ENCODE measurements at places on chromosomes 13 and 19. TPM values are rescaled to one million over a fixed set of nuclear protein-coding genes. Genes with fewer than 3 reads are reported as not detected.

DNA sequence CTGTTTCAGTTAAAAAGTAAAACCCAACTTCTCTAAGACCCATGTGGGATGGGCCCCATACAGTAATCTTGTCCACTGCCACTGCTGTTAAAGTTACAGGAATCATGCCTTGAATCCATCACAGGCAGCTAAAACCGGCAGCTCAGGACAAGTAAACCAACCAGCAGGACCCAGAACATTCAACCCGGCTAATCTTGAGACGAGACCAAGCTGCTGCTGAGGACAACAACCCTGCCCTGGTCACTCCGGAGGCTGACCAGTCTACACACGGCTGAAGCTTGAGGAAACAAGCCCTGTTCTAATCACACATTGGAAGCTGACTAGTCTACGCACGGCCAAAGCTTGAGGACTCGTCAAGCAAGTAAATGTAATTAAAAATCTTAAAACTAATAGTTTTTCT, 105.2 kb upstream of the ZNF492 start:
- no peak overlapping the region for H3K4me3 ChIP-seq
- H3K4me1 ChIP-seq = no peaks in the 10 kb centered on the region
- no peaks in the 10 kb centered on the region for H3K36me3 ChIP-seq

DNA sequence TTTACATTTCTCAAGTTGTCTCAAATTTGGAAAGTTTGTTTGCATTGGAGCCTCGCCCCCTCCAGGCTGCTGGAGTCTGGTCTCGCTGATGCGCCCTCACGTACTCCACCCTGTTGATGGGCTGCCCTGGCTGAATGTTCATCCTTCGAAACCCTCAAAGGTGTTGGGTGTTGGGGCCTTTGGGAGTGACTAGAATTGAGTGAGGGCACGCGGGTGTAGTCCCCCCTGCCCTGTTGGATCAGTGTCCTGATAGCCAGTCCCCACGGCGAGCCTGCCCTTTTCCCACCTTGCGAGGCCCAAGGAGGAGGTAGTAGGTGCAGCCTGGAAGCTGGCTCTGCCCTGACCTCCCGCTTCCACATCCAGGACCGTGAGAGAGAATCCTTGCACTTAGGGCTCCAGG, 14.8 kb downstream of the TFDP1 start:
- H3K4me3 ChIP-seq = no peak overlapping the region
- H3K27ac ChIP-seq = no peak overlapping the region
- no peak for DNase-seq
- no peaks in the 10 kb centered on the region for H3K27me3 ChIP-seq
- H3K4me1 ChIP-seq = no peaks in the 10 kb centered on the region

DNA sequence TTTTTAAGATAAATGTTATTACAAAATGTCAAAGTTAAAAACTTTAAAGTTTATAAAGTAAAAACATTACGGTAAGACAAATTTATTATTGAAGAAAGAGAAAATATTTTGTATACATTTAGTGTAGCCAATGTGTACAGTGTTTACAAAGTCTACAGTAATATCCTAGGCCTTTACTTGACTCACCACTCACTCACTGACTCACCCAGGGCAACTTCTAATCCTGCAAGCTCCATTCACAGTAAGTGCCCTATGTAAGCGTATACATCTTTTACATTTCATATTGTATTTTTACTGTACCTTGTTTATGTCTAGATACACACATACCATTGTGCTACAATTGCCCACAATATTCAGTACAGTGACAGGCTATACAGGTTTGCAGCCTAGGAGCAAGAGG, 448.2 kb downstream of the KCTD12 start:
- H3K4me3 ChIP-seq = no peak overlapping the region
- no peak overlapping the region for H3K27ac ChIP-seq
- H3K27me3 ChIP-seq = no peaks in the 10 kb centered on the region
- H3K36me3 ChIP-seq = no peaks in the 10 kb centered on the region

DNA sequence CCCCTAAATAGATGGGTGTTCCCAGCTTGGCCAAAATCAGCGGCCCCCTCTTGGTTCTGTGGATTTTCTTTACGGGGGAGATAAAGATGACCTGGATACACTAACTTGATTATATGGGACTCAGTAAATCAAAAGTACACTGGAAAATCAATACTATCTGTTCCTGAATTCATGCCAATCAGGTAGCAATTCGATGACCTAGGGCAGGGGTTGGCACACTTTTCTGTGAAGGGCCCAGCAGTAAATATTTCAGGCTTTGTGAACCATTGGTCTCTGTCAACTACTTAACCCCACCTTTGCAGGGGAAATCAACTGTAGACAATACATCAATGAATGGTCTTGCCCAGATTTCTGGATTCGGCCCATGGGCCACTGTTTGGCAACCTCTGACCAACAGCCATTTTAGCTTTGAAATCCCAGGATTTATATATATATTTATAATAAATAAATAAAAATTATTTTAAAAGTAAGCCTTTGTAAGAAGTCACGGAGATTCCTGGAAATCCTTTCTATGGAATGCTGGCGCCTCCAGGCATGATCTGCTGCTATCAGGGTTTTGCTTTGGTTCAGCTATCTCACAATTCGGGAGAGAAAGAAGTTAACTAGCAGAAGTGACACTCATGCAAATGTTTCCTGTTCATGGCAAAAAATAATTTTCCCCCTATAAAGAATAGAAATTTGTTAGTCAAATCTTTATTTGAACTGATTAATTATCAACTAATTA, 32.8 kb downstream of the SLC15A1 start:
- no peak overlapping the region for H3K27ac ChIP-seq
- H3K4me3 ChIP-seq = no peak overlapping the region
- no peaks in the 10 kb centered on the region for H3K27me3 ChIP-seq

DNA sequence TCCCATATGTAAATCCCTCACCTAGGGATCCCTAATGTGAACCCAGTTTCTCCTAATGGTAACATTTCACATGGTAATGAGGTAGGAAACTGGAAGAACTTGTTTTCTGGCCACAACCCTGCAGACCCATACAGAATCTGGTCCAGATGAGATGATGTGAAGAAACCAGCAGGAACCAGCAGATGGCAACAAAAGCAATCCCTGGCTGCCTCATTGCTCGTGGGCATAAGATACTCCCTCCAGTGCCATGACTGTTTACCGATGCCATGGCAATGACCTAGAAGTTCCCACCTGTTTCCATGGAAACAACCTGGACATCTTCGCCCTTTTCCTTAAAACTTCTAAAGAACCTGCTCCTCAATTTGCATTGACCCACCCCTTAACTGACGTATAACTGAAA, 1.4 kb upstream of the CD209 start:
- DNase-seq = no peak
- H3K4me1 ChIP-seq = no peaks in the 10 kb centered on the region
- H3K27ac ChIP-seq = no peak overlapping the region
- no peak overlapping the region for H3K4me3 ChIP-seq

Gene KASH5
- 0.23 TPM for total RNA-seq

Gene ITPKC
- total RNA-seq = 10.2 TPM

DNA sequence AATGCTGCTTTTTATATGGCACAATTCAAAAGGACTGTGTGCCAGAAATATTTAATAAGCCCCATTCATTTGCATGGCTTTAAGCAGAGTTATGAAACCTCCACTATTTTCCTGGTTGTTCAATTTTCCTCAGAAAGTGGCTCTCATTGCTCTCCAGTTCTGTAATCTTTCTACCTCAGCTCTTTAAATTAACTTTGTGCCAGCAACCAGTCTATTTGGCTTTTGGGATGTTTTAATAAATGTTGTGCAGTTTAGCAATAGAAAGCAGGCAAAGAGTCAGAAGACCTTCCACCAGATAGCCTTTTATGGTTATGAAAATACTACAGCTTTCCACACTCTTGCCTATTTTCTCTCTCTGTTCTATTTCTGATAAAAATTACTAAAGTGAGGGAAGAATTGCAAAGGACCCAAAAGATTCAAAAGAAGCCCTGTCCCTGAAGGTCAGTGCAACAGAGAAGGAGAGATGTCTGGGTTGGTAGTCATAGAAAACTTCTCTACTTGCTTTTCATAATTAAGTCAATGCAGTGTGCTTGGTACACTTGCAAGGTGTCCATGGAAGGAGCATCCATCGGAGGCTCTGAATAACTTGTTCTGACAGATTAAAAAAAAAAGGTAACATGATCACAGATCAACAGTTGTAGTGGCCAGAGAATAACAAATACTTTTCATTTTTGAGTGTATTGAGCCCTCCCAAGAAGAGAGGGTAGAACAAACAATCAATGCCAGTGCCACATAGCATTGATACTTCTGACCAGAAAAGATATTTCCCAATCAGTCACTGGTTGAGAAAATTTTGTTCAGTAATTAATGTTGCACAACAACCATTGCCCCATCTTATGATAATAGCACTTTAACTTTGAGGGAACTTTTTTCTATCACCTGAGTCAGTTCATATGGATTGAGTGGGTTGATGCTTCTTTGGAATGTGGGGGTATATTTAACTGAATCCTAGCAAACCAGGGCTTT, 48.4 kb upstream of the SPRY2 start:
- DNase-seq = no peak
- H3K36me3 ChIP-seq = no peaks in the 10 kb centered on the region
- H3K27ac ChIP-seq = no peak overlapping the region
- no peaks in the 10 kb centered on the region for H3K27me3 ChIP-seq
- no peaks in the 10 kb centered on the region for H3K4me1 ChIP-seq
